ENCODE measurements at places on chromosomes 1 and 21.

DNA sequence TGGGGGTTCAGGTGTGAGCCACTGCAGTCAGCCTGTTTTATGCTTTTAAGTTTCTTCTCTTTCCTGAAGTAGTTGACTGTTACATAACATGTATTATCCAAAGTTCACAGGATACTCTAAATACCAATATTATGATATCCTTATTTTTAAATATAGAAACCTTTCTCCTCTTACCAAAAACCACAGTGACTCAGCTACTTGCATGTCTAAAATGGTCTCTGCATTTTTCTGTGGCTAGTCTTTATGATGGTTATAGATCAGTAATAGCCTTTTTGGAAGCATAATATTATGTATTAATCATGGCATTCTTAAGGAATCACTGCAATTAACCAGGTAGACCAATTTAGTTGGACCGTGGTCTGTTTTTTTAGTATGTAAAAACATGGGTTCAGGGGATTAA, 210.8 kb upstream of the CACYBP start:
- DNase-seq: peak; percentile 74

- no peak for DNase-seq
Observed at GRCh38 chr1:230706887-230707731, 6.8 kb downstream of the AGT start.

- DNase-seq: peak; percentile 3
Observed at GRCh38 chr1:231161667-231162296, at the start of gene TRIM67. Gene TRIM67, plus strand, starts transcription at chr1:231162058. Its CDS starts 912 bp downstream, at chr1:231162970.

GRCh38 chr1:29576510-29576909, 340.2 kb downstream of the PTPRU start:
- no peak for DNase-seq

DNA sequence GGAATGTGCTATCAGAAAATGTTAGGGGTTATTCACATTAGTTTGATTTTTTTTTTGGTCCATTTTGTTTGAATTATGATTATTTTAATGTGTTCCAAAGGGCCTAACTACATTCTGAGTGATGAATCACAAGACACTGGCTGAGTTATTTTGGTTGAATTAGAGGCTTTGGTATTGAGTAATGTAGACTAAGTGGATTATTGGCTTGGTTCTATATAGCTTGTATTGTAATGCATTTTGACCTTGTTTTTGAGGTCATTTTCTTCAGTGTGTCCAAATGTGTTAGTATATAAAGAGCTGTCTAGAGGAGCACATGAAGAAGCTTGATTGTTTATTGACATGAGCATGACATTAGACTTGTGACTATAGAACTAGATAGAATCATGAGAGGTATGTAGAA, 3.4 kb downstream of the ZNF326 start:
- DNase-seq: peak; percentile 53

DNA sequence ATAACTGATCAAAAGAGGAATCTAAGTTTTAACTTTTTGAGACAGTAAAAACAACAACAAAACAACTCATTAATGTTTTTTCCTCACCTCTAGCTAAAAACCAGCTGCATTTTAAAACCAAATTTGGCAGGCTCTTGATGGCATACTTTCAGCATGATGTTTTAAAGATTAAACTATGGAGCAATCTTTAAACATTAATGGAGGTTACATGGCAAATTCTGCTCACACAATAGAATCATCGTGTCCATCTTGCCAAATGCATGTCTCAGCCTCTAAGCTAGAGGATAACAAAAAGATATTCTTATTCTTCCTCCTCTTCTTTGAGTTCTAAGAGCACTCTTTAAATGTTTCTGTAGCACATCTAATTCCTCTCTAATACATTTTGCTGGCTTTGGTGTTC, 579.8 kb upstream of the PKN2 start:
- DNase-seq: peak; percentile 10

- DNase-seq: peak; percentile 19
Observed at GRCh38 chr1:206903687-206904086, 6.4 kb downstream of the IL24 start.

DNA sequence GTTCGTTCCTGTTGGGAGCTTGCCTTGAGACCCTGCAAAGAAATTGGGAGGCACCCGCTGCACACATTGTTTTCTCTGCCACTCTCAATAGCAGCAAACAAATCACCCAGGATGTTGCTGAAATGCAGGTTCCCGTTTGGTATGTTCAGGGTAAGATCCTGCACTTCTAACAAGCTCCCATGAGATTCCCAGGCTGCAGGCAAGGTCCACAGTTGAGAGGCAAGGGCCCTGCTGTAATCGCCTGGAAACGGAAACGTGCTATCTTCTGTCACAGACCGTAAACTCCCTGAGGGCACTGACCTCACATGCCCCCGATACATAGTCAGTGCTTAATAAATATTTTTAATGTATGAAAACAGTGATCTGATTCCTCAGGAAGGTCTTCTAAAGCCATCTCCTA, 37.8 kb downstream of the XCL1 start:
- no peak for DNase-seq

DNA sequence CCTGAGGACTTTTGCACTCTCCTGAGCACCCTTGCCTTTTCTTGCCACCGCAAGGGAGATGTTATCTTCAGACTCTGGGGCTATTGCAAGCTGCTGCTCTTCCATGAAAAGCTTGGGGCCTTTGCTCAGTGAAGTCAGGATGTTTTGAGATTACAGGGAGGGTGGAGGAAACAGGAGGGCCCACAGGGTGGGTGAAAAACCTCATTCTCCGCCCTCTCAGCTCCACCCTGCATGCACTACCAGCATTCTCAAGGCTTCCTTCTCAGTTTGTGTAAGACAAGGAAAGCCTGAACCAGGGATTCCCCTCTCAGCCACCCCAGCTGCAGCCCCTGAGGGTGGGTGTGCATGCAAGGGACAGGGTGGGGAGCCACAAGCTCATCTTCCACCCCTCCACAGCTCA, 25.8 kb upstream of the ZNF648 start:
- DNase-seq: no peak

DNA sequence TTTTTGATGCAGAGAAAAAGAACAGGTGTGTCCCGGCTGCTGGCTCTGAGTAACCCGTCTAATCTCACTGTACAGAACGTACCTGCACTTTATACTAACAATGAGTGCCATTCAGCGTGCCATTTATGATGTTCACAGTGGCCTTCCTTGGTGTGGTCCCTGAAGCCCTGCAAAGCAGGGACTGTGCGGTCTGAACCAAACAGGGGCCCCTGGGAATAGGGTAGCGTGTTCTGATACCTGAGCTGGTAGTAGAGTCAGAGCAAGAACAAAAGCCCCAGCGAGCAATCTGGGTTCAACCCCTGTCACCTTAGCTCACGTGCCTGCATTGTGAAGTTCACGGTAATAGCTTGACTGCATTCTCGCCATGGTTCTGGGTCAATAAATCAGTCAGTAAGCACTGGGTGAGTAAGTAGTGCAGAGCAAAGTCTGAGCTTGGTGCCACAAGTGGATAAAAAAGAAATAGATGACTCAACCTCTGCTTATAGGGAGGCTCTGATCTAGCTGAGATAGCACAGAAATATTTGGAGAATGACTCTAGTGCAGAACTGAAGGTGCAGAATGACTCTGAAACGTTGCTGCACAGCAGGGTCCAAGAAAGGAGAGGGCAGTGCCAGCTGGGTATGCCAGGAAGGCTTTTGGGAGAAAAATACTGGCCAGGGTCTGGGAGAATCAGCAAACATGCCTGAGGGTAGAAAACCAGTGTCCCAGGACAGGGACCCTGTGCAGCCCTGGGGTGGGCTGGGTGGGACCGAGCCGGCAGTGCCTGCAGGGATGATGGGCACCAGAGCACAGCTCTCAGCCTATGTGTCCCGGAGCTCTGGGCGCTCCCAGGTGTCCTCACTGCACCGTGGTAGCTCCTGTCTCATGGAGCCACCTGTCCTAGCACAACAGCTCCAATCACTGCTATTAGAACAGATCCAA, 125.9 kb downstream of the RHOU start:
- peak; percentile 77 for DNase-seq

DNA sequence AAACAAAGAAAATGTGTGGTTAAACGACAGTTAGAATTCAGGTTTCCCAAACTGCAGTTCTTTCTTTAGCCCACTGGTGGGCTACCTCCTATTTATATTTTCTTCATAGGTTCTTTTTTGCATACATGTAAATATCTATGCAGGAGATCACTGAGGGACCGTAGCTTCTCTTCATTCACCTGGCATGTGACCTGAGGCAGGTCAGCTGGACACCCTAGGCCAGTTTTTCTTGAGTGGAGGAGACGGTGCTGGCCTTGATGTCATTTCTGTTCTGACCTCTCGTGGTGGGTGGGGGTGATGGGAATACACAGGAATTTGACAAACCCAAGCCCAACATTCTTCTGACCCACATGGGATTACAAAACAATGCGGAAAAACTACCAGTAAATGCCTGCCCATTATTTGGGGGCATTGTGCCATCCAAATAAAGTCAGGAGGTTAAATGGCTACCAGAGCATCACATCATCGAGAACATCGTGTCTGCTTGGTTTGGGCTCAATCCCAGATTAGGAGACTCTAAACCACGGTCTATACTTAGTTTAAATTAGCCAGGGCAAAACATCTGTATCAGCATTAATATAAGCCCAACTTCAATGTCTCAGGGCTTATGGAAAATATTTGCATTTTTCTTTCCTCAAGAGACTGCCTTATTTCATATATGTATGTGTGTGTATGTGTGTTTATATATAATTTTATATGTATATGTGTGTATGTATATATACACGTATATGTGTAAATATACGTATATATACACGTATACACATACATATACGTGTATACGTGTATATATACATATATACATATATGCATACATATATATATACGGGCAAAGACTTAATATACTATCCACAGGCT, 7.4 kb upstream of the IRF2BP2 start:
- peak; percentile 52 for DNase-seq

DNA sequence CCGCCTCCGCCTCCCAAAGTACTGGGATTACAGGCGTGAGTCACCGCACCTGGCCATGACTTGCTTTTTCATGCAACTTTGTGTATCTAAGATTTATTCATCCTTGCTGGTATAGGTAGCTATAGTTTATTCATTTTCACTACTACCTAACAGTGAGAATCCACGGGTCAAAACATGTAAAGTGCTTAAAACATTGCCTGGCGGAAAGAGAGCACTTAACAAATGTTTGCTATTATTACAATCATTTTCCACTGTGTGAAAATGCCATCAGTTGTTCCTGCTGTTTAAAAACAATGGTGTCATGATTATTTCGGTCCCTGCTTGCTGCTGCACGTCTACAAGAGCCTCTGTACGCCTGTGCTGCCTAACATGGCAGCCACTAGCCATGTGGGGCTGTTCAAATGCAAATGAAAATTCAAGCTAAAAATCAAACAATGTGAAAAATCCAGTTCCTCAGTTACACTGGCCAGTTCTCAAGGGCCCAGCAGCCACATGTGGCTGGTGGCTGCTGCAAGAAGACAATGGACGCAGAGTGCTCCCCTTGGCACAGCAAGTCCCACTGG, 65.1 kb downstream of the CLSTN1 start:
- no peak for DNase-seq

DNA sequence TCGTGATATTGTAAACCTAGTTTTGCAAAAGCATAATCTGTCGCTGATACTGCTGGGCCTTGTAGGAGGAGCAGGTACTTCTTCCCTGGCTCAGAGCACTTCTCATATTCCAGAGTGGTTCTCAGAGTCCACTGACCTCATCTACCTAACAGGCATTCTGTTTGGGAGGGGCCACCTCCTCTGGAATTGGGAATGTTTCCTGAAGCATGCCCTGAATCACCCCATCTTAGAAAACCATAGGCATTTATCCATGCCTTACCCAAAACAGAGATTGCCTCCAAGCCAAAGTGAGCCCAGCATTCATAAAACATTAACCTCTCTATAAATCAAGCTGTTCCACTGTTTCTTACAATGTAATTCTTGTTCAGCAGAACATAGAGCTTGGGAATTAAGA, 35.1 kb downstream of the SLC44A3 start:
- DNase-seq: no peak

DNA sequence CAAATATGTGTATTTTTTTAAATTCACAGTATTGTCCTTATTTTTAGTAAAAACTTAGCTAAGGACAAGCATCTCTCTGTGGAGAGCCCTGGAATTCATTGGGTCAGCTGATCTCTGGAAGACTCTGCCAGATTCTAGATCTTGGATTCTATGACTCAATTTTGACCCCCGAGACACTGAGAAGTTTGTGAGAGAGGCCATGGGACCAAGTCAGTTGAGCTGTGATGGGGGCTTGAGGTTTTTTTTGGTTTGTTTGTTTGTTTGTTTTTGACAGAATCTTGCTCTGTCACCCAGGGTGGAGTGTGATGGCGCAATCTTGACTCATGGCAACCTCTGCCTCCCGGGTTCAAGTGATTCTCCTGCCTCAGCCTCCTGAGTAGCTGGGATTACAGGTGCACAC, 13.5 kb downstream of the SHISA4 start:
- peak; percentile 60 for DNase-seq

DNA sequence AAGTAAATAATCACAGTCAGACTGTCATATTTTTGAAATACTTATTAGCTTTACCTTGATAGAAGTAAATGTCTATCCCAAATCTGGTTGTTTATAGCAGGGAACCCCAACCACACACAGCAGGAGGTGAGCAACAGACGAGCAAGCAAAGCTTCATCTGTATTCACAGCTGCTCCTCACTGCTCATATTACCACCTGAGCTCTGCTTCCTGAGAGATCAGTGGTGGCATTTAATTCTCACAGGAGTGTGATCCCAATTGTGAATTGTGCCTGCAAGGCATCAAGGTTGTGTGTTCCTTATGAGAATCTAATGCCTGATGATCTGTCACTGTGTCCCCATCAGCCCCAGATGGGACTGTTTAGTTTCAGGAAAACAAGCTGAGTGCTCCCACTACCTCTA, 104.3 kb downstream of the GPATCH2 start:
- DNase-seq: no peak

DNA sequence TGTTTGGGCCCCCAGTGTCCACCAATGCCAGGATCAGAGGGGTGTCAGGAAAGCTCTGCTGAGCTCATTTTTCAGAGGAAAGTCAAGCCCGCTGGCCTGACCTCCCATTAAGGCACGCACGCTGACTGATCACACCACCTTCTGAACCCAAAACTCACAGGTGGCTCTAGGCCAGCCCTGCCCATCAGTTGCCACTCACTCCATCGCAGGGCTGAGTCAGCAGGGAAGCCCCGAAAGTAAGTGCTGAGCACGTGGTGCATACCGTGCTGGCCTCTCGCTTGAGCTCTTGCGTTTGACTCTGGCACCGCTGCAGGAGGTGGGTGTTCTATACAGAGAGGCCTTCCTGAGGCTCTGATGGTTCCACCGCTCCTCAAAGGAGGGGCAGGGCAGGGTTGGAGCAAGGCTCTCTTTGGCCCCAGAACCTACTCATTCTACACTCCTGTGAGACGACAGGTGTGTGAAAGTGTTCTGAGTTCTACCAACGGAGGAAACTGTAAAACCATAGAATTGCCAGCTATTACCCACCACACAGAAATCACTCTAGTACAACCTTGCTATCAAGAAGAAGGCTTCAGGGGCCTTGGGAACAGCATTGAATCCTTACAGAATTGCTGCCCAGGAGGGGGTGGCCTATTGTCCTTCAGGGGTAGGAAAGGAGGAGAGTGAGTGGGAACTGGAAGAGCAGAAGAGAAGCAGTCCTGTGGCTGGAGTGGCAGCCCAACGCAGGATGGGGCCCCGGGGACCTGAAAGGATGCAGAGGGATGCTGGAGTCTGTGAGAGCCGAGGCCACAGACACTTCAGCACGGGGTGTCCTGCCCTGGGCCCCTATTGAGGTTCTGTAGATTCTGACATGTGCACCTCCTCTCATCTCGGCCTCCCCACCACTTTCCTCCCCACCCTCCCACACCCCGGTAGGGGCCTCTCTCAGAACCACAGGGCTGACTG, 214.7 kb upstream of the EDN2 start:
- no peak for DNase-seq

GRCh38 chr1:184624051-184624450, 130.6 kb downstream of the EDEM3 start:
- peak; percentile 79 for DNase-seq
